Activated CD8-positive, alpha-beta memory T cell treated with anti-CD3 and anti-CD28 coated beads, Interleukin-2, amount 50 U/mL, for 48 hours (primary cell): ENCODE measurements at places on chromosomes 3 and 15.

DNA sequence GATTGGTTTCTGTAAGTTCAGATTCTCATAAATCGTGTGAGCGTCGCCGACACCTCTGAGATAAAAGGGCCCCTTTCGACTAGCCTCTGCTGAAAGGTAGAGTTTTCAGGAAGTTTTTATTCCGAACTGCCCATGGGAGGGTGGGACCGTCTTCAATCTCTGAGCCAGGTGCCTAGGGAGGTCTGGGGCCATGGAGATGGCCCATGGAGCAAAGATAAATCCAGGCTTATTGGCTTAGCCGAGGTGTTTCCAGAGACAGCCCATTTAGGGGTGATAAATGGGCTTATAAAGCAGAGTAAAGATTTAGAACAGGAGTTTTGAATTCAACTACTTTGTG is 442 bp downstream of the QTRT2 start:
- DNase-seq = no peak

GRCh38 chr3:126612479-126613205 is 42.3 kb downstream of the TXNRD3 start:
- no peak for DNase-seq

DNA sequence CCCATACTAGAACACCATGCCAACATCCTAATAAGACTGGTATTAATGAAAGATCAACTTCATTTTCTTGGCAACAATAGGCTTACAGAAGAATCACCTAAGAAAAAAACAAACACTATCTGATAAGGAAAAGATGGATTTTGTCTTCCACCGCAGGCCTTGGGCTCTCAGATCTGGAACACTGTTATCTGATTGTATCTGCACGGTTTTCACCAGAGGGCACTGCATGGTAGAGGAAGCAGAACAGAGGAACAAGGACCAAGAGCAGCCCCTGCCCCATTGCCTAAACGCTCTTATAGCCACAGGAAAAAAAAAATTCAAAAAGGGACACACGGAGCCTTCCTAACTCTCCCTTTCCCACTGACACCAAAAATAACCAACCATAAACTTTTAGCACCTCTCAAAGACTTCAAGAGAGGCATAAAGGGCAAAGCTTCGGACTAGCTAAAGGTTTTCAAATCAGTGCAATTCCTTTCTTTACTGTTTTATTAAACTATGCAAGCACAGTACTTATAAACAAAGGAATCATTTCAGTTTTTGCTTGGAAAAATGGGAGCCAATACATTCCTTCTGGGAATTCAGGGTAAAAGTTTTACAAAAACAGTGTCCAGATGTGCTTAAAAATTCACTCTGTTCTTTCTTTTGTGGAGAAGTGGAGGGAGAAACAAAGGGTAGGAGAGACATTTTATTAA is 23.3 kb downstream of the IL17RD start:
- DNase-seq = no peak

DNA sequence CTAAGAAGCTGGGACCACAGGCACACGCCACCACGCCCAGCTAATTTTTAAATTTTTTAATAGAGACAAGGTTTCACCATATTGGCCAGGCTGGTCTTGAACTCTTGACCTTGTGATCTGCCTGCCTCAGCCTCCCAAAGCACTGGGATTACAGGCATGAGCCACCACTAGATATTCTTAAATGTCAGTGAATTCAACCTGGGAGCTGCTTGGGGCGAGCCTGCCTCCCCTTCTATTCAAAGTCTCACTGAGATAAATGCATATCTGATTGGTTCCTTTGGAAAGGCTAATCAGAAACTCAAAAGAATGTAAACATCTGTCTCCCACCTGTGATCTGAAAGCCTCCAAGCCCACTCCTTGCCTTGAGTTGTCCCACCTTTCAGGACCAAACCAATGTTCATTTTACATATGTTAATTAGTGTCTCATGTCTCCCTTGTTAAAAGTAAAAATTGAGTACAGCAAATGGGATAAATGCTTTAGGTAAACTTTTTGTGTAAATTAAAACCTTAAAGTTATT is 15.0 kb downstream of the CYP11A1 start:
- no peak for DNase-seq

DNA sequence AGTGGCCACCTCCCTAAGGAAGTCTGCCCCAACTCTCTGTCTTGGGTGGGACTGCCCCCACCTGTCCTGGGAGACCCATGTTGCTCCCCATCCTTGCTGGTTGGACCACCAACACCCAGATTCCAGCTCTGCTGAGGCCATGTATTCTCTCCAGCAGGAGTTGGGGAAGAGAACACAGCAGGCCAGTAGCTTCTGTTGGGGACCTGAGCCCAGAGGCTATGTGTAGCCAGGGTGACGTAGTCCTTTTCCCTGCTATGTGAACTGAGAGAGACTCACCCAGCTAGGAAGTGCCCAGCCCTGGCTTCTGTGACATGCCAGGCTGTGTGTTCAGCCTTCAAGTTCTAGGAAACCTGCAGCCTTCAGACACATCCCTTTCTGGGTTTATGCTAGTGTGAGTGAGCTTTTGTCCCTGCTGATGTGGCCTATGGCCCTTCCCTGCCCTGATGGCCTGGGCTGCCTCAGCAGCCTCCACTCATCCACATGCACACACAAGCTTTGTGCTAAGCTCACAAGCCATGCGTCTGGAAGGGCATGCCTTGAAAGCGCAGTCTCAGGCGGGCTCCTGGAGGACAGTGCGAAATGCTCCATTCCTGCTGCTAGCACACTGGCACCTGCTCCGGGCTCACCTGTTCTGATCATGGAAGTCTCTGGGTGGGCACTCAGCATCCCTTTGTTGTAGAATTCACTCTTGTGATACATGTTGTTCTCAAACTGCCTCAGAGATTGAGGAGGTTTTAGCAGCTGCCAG is 42.6 kb downstream of the KY start:
- DNase-seq = no peak

DNA sequence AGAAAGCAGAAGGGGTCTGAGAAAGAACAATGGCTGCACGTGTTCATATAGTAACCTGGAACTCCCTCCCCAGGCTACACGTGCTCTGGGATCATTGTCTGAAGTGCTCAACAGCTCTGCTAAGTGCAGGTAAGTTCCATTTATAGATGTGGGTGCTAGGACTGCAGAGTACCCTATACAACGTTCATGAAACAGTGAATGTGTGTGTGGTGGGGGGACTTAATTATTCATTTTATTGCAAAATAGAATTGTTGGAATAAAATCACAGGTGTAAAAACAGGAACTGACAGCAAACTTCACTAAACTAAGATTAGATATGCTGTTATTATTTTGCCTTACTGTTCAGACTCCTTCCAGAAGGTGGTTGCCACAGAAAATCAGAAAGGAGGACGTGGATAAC is 68.5 kb downstream of the CCR4 start:
- DNase-seq = no peak

GRCh38 chr3:141109751-141110150 is 58.6 kb downstream of the SPSB4 start:
- no peak for DNase-seq

- no peak for DNase-seq
These were observed 411.8 kb downstream of the TBC1D5 start for GRCh38 chr3:17330660-17331059.

DNA sequence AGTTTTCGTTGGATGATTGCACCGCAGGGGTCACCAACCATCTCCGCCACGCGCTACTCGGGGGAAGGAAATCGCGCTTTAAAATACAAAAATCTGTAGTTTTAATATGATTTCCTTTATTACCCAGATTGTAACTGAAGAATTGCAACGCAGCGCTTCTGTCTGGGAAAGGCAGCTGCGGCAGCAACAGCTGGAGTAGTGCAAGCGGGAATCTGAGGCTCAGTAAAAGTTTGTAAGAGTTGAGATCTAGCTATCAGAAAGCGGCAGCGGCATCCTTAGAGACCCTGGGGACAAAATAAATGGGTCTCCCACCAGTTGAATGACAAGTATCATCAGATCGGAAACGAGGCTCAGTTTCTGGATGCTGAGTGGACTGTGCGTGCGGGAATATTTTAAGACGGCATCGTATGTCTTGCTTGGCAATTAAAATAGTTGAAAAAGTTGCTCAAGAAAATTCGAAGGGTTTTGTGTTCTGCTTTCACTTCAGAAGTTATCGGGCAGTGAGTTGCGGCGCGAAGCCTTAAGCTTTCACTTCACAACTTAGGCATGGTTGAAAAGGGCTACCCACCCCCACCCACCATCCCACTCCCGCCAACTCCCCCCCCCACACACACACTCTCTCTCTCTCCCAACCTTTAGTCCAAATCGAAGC is 2.7 kb downstream of the MECOM start:
- DNase-seq = no peak

DNA sequence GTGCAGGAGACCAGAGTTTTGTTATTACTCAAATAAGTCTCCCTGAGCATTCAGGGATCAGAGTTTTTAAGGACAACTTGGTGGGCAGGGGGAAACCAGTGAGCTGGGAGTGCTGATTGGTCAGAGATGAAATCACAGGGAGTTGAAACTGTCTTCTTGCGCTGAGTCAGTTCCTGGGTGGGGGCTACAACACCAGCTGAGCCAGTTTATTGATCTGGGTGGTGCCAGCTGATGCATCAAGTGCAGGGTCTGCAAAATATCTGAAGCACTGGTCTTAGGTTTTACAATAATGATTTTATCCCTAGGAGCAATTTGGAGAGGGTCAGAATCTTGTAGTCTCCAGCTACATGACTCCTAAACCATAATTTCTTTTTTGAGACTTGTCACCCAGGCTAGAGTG is 13.8 kb upstream of the ZNF662 start:
- no peak for DNase-seq

DNA sequence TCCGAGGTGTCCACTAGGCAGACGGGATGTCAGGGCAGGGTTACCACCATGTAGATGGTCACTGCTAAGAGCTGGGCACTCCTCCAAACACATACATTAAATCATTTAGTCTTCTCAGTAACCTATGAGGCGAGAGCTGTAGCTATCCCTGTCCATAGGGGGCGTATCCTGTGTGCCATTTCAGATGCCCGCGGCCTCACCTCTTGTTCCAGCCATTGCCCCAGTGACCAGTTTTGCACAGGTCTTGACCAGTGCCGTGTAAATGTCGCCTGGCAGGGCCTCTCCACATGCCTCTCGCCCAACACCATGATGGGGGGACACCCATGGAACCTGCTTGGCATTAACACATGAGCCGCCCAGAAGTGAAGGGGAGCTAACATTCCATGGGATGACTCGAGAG is 20.8 kb upstream of the SRP14 start:
- DNase-seq = no peak

DNA sequence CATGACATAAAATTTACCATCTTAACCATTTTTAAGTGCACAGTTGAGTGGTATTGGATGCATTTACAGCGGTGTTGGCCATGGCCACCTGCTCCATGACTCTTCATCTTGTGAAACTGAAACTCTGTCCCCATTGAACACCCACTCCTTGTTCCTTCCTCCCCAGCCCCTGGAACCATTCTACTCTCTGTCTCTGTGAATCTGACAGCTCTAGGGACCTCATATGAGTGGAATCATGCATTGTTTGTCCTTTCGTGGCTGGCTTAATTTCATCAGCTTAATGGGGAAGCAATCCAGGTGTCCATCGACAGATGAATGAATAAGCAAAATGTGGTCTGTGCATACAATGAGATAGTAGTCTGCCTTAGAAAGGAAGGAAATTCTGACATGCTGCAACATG is 42.5 kb downstream of the PLXNA1 start:
- DNase-seq = no peak

- DNase-seq = no peak
These were observed 33.5 kb downstream of the SNRK start for GRCh38 chr3:43319794-43320193.

GRCh38 chr15:58302832-58303231 is 129.0 kb upstream of the LIPC start:
- DNase-seq = no peak

- DNase-seq = no peak
These were observed 55.9 kb downstream of the IFT80 start for GRCh38 chr3:160343132-160343531.

GRCh38 chr15:85025516-85026251 is 44.0 kb downstream of the PDE8A start:
- DNase-seq = no peak

GRCh38 chr3:37262816-37263393 is 88.5 kb upstream of the LRRFIP2 start:
- no peak for DNase-seq

- no peak for DNase-seq
These were observed 11.0 kb downstream of the FBLN2 start for GRCh38 chr3:13559764-13560525.

DNA sequence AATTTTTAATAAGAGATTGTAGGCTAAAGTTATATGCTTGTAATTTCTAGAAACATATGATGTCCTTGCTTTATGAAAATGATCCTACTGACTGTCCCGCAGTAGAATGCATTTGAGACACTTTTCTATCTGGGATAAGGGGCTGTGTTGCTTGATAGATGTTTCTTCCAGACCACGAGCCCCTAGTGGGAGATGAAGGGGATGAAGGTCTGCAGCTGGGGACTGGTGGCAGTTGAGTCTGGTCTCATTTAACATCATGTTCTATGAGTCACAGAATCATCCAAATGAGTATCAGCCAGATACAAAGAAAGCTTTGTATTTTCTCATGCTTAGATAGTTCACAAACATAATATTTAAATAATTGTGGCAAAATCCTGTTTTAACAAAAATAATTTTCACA is 84.3 kb upstream of the PRTG start:
- no peak for DNase-seq

DNA sequence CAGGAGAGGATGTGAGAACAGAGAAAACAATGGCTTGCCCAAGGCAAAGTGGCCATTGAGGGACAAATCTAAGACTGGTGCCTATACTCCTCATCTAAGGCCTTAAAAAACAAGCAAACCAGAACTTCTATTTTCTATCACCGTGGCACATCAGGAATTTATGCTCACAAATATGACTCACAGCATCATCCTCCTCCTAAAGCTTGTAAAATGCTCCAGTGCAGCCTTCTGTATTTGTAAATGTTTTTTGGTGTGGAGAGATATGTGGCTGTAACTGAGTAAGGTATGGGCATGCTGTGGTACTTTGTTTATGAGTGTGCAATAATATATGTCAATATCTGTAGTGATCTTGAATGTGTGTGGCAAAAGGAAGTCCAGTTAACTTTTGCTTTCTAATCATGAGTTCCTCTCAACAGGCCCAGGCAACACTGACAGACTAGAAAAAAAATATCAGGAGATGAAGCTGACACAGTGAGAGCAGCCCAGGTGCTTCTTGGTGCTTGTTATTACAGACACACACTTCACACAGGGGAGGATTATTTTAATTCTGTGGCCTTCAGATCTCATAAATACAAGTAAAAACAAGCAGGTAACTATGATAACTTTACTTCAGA is 60.3 kb downstream of the CTNNB1 start:
- DNase-seq = no peak

DNA sequence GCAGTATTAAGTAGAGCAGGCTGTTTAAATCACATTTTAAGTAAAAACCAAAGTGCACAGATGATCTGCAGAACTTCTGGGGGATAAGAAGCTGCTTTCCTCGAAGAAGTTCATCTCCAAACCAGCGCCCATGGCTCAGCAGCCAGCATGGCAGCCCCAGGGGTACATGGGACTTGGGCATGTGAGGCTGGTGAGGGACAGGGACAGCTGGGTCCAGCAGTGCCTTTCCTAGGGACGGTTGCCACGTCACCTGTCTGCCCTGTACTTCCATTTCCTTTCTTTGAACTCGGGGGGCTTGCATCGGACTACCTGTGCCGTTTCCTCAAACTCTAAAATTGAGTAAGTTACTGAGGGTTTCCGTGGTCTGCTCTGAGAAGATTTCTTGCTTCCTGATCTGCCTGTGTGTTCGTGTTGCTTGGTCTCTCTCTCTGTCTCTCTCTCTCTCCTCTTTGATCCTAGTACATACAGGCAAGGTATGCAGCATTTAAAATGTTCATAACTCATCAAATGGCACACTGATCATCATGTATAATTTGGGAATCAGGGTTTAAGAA is 67.6 kb downstream of the IGF1R start:
- DNase-seq = no peak

GRCh38 chr3:14925729-14926591 is 21.4 kb upstream of the NR2C2 start:
- no peak for DNase-seq
